ENCODE measurements at places on chromosomes 2 and 18.

- DNase-seq, result no peak
Observed at GRCh38 chr2:241673797-241674725, 12.6 kb downstream of the DTYMK start.

DNA sequence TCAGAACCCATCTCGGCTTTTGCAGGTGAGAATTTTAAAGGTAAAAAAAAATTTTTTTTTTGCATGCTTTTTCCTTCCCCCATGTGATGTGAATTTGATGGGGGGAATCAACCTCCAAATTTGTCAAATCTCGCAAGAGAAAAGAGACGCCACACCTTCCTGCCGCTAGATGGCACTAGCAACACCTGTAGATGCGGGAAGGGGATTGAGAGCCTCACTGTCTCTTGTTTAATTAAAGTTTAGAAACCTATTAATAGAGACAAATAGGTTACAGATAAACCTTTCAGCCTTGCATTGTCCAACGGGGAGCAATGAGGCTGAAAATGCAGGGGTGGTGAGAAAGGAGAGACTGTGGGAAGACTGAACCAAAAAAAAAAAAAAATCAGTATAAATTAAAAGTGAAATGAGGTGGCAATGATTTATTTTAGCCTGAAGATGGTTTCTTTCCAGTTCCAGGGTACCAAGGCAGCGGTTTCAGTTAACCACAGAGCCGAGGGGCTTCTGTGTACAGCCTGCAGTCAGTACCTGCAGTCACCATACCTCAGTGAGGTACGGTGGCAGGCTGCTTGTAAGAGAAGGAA, 84.6 kb downstream of the NRP2 start:
- peak; percentile 22 for DNase-seq

GRCh38 chr2:235131334-235132305, 179.8 kb downstream of the SH3BP4 start:
- DNase-seq, result no peak

GRCh38 chr2:48589170-48589767, 28.4 kb upstream of the GTF2A1L start:
- no peak for DNase-seq

GRCh38 chr2:1693723-1694122, 50.6 kb downstream of the PXDN start:
- DNase-seq, result no peak

DNA sequence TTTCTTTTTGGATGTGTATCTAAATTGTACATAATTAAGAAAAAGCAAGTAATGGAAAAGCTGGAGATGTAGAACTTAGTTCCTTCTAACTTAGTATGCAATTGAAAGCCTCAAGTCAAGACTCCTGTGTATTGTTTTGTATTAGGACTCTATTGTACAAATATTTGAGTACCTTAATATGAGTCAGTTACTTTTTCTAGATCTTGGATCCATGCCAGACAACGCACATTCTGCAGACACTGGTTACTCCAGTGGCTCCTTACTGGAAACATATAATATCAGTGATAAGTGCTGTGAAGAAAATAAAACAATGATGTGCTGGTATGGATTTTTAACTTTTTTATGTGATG, 1.5 kb downstream of the SLC39A10 start:
- no peak for DNase-seq

- DNase-seq, result no peak
Observed at GRCh38 chr2:23199115-23199918, 185.7 kb upstream of the KLHL29 start.

GRCh38 chr2:173221937-173222594, 132.6 kb upstream of the CDCA7 start:
- no peak for DNase-seq

DNA sequence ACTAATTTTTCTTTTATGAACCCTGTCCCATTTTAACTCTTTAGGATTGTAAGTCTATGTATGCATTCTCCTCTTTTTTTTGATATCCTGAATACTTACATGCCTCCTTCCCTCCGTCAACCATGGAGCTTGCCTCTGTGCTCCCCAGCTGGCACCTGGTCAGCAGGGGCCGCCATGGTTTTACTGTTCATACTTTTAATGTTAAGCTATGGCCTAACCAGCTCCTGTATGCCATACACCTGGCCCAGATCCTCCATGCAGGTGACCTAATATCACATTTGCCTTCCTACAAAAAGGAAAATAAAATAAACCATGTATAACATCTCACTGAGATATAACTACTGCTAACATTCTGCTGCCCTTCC, 283.1 kb upstream of the TRIB2 start:
- DNase-seq, result no peak

- DNase-seq, result no peak
Observed at GRCh38 chr18:8967573-8967972, 134.9 kb upstream of the NDUFV2 start.

DNA sequence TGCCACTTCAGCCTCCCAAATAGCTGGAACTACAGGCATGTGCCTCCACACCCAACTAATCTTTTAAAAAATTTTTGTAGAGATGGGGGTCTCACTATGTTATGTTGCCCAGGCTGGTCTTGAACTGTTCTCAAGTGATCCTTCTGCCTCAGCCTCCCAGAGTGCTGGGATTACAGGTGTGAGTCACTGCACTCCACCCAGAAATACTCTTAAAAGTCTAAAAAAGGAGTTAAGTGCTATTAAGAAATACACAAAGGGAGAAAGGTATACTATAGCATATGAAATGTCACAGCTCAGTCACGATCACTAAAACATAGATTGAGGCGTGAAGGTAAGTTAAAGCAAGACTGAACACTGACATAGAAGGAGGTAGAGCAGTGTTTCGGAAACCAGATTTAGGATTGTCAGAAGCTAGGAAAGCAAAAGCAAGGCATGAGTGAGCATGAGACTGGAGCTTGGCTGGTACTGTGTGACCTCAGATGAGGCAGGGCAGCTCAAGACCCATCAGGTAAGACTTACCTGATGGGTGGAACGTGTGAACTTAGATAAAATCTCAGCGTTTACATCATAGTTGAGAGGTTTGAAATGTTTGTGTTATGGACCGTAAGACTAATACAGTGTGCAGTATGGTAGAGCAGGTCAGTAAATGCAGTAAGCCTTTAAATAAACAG, 9.2 kb downstream of the CCNYL1 start:
- no peak for DNase-seq

DNA sequence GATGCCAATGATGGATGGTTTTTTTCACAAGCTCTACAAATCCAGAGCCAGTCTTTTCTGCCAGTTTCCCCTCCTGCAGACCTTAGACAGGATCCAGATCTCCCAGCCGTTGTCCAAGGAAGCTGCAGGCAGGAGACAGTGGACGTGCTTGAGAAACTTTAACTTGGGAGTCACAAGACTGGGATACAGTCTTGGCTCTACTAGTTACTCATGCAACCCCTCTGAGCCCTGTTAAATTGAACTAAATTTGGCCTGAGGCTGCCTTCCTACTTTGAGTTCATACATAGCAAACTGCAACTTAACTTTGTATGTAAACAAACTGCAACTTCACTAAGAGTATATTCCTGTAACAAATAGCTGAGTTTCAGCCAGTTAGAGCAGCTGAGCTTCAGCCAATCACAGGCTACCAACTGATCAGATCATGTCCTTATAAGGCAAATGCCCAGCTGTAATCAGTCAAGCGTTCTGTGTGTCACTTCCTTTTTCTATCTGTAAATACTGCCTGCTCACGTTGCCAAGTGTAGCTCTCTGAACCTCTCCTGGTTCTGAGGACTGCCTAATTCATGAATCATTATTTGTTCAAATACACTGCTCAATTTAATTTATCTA, 140.9 kb downstream of the CAPN13 start:
- DNase-seq, result no peak

GRCh38 chr2:46047290-46047689, 249.9 kb upstream of the EPAS1 start:
- no peak for DNase-seq

- no peak for DNase-seq
Observed at GRCh38 chr18:66728951-66729350, 125.1 kb upstream of the CDH19 start.

GRCh38 chr18:50163505-50163904, 31.4 kb downstream of the MYO5B start:
- no peak for DNase-seq

DNA sequence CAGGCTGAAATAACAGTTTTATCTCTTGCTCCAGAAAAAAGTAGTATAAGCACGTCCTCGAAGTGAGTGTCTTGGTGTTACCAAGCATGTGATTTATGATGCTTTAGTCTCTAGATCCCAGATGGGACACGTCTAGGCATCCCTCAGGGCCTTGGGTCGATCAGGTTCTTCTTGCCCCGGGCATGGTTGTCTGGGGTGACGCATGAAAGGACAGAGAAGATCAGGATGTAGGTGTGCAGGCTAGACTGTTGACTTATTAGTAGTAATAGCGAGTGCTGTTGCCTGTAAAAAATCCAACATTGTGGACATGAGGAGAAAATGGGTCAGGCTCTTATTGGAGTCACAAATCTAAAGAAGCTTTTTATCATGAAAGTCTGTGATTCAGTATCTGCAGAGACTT, 94.0 kb upstream of the NFU1 start:
- no peak for DNase-seq

DNA sequence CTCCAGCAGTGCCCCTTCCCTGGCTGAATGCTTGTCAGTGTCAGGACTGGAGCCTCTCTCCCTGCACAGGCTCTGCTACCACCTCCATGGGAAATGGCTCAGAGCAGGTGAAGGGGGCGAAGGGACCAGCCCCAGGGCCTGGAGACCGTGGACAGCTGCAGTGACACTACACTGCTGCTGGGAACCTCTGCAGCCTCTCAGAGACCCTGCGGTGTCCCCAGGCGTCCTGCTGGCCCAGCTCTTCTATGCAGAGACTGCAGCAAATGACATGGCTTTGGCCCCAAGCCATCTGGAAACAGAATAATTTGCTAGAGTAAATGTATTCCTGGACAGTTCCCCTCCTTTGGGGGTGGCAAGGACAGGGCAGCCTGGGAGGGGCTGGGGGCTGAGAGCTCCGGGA, 53.2 kb downstream of the CIB4 start:
- DNase-seq, result no peak

DNA sequence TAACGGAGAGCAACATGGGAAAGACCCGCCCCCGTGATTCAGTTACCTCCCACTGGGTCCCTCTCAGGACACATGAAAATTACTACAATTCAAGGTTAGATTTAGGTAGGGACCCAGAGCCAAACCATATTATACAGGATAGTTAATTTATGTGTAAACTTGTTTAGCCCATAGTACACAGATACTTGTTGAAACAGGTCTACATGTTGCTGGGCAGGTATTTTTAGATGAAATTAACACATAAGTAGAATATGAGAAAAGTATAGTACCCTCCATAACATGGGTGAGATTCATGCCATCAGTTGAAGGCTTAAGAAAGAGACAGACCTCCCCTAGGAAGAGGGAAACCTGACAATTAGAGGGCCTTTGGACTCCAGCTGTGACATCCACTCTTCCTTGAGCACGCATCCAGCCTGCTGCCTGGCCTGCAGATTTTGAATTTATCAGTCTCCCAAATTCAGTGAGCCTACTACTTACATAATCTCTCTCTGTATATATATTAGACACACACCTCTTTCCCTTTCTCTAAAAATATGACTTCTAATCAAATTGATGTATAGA, 463.5 kb upstream of the NETO1 start:
- no peak for DNase-seq

DNA sequence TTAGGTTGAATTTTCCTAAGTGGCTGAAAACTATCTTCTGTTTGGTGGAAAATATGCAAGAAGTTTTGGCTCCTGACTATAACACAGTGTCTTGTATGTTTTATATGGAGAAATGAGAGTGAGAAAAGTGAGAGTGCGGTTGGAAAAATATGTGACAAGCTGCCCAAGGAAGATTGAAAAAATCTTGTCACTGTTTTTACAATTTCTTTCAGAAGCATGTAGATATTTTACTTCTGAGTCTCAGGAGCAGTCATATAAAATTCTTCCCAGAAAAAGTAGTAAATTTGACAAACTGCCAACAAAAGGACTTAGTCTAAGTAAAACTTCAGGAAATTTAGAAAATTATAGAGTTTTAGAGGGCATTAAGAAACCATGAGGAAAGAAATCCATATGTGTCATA, 19.4 kb upstream of the RMND5A start:
- no peak for DNase-seq

GRCh38 chr2:119486886-119487285, 37.4 kb downstream of the SCTR start:
- DNase-seq, result no peak

GRCh38 chr2:119440501-119440870, 8.8 kb downstream of the TMEM37 start:
- DNase-seq, result no peak

DNA sequence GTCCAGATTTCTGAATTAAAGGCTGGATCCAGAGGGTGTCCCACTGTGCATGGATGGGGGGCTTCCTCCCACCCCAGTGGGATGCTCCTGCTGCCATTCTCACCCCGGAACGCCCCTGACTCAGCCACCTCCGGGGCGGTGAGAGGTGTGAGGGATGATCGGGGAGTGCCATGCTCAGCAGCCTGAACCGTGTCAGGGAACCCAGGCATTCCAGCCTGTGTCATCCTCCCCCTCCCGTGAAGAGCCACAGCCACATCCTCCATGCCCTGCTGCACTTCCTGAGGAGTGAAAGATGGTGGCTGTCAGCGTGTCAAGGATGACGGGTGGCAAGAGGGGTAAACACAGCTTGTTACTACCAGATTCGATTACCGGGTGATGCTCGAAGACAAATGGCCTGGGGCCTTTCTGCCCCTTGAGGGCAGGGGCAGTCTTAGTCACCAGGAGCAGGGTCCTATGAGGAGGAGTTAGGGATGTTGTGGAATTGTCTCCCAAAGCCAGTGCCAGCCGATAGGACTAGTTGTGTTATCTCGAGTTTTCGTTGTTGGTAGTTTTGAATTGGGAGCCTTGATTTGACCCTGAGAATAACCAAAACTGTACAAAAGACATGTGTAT, 80.8 kb downstream of the TCF7L1 start:
- DNase-seq, result no peak

- DNase-seq, result no peak
Observed at GRCh38 chr2:128617029-128617590, 298.4 kb upstream of the HS6ST1 start.

GRCh38 chr2:121880283-121880682, 124.8 kb downstream of the TSN start:
- DNase-seq, result no peak

- DNase-seq, result no peak
Observed at GRCh38 chr2:12090072-12090471, 343.6 kb downstream of the LPIN1 start.

DNA sequence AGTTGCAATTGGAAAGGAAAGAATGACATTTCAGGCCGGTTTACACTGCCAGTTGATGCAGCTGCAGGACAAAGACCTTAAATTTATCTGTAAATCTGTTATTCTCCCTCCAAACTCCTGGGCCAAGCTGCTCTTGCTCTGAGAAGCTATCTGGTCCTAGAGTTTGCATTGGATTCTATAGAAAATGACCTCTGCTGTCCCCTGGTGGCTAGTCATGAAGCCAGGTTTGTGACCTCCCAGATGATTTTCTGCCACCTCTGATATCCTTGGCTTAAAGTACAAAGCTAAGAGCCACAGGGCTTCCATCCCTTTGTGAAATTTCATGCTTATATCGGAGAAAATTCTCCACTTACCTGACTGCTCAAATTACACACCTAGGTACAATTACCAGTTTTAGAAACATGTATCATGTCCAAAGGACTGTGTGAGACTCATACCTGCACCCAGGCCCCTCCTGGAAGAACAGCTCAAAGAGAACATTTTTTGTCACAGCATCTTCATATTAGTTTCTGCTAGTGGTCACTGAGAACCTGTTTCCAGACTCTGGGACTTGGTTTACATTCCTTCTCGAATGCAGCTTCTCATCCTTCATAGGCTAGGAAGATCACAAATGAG, 28.9 kb upstream of the IER3IP1 start:
- peak; percentile 5 for DNase-seq
